Choroid plexus epithelial cell (primary cell): ENCODE measurements at places on chromosomes 3 and 15.

DNA sequence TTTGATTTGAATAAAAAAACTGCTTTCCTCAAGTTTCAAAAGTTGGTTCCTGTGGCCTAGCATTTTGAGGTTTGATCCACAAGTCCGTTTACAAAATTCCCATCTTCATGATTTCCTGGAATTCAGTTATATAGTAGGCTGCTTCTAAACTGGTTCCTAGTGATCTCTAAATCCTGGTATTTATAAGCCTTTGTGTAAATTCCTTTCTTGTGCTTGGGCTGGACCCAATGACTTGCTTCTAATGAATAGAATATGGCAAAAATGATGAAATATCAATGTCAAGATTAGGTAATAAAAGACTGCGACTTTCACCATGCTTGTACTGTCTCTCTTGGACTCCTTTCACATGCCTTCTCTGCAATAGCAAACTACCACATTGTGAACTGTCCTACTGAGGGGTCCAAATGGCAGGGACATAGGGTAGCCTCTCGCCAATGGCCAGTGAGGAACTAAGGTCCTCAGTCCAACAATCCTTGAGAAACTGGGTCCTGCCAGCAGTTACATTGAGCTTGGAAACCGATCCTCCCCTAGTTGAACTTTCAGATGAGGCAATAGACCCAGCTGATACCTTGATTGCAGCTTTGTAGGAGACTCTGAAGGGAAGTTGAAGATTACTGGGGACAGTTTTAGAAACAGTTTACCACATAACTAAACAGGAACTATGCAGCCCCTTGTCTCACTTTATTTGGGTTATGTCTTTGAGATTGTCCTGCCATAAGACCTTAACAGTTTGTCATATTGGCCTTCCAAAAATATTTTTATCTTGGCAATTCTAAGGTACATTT lies 303.9 kb upstream of the TBC1D5 start:
- no peak for DNase-seq

DNA sequence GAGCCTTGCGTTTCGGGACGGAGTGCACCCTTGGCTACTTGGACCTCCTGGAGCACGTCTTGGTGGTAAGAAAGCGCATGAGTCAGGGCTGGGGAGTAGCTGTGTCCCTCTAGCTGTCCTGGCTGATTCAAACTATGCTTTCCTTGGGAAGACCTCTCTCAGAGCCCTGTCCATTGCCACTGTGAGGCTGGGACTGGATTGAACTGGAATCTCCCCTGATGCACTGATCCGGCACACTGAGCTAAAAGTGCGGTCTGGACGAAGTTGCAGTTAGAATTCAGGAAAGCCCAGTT lies 232.6 kb upstream of the TPM1 start:
- DNase-seq = no peak

DNA sequence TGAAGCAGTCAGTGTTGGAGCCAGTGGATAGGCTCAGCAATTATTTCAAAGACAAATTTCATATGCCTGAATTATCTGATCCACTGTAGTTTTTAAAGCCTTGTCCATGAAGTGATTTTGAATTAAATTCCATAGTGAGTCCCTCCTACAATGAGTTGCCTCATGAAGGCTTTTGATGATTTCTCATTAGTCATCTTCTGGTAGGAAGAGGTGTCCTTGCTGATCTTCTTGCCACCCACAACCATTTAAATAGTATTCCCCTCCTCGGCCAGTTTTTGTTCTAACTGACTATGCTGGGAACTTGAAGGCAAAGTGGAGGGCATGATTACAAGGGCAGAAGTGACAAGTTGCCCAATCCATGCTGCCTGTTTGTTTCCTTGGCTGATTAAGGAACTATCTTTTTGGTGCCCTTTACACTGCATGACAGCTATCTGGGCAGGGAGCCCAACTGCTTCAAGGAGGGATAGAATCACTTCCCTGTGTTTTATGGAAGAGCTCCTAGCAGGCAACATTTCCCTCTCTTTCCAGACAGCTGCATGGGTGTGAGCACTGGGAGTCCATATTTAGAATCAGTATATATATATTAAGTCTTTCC lies 617.5 kb downstream of the ZPLD1 start:
- DNase-seq = no peak

GRCh38 chr3:103127737-103128136 lies 692.9 kb downstream of the ZPLD1 start:
- peak; percentile 46 for DNase-seq

GRCh38 chr3:50806806-50807205 lies 132.1 kb downstream of the DOCK3 start:
- no peak for DNase-seq

- peak; percentile 82 for DNase-seq
These were observed 72.6 kb upstream of the TNFSF10 start for GRCh38 chr3:172595664-172596393.

- no peak for DNase-seq
These were observed 38.6 kb upstream of the HACD2 start for GRCh38 chr3:123623346-123623880.

- no peak for DNase-seq
These were observed 12.4 kb downstream of the NPHP3 start for GRCh38 chr3:132709761-132710160.

DNA sequence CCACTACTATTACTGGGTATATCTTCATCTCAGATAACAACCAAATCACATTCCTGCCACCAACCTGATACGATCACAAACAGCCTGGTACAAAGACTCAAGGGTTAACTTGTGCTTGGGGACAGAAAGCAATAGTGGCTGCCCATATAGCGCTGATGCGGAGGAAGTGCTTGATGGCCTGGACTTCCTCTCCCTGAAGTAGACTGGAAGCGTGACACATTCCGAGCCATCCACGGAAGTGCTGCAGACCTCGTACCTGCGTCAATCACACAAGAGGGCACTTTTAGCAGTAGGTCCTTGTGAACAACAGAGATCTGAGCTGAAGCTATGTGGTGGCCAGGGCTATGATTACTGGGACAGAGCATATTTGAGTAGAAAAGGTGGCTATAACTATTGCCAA lies 17.3 kb upstream of the C3orf62 start:
- DNase-seq = no peak

- no peak for DNase-seq
These were observed 21.0 kb downstream of the STXBP5L start for GRCh38 chr3:120928991-120929390.

DNA sequence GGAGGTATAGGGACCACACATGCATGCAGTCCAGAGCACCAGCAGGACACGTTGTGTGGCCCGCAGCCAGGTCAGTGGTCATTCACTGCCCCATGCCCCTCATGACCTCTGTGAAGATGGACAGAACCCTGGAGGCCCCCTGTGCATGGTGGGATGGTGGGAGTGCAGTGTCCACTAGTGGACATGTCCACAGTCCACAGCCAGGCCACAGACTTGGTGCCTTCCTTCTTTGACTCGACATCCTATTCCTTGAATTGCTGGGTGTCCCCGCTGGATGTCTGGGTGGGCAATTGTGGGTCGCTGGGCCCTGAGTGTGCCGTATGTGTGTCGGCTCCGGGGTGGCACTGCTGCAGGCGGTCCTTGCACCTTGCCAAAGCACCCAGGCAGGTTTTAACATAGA lies 35.7 kb downstream of the KLF15 start:
- DNase-seq = no peak

GRCh38 chr3:140848666-140849065 lies 93.0 kb upstream of the SLC25A36 start:
- DNase-seq = no peak

DNA sequence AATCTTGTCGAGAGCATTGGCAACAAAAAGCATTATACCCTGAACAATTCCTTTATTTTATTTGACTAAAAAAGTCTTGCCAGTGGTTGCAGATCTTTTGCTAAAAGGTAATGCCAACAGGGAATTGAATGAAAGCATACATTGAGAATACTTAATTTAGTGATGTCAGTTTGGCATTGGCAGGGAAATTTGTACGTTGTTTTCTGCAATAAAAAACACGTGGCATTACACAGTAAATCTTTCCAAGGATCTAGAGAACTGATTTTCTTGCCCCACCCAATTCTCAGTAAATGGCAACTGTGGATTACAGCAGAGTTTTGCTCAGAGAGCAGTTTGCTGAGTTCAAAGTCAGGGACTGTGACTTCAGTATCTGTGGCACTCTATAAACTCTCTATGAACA lies 38.3 kb upstream of the IGSF10 start:
- no peak for DNase-seq

DNA sequence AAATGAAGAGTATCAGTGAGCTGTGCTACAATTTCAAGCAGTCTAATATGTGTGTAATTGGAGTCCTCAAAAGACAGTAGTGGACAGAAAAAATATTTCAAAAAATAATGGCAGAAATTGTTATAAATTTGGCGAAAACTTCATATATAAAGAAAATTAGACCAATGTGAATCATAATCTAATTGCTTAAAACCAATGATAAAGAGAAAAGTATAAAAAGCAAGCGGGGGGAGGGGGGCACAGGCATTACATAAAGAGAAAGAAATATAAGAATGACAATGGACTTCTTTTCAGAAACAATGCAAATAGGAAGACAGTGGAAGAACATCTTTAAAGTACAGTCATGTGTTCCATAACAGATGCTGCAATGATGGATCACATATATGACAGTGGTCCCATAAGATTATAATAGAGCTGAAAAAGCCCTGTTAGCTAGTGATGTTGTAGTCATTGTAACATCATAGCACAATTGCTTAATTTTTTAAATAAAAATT lies 7.9 kb upstream of the PXYLP1 start:
- DNase-seq = no peak

DNA sequence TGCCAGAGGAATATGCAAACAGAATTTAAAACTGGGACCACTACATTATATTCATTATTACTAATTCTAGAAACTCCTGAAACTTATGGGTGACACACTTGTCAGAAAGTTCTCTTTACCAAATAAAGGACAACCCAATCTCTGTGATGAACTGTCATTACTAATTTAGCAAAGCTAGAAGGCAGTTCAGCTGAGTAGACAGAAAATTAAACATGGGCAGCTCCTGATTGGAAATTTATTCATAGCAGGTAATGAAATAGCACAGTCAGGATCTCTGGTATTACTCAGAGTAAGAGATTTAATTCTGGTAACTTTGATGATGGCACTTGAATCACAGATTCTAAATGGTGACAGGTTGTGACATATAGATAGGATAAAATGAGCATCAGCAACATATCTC lies 123.0 kb downstream of the GBE1 start:
- DNase-seq = no peak

DNA sequence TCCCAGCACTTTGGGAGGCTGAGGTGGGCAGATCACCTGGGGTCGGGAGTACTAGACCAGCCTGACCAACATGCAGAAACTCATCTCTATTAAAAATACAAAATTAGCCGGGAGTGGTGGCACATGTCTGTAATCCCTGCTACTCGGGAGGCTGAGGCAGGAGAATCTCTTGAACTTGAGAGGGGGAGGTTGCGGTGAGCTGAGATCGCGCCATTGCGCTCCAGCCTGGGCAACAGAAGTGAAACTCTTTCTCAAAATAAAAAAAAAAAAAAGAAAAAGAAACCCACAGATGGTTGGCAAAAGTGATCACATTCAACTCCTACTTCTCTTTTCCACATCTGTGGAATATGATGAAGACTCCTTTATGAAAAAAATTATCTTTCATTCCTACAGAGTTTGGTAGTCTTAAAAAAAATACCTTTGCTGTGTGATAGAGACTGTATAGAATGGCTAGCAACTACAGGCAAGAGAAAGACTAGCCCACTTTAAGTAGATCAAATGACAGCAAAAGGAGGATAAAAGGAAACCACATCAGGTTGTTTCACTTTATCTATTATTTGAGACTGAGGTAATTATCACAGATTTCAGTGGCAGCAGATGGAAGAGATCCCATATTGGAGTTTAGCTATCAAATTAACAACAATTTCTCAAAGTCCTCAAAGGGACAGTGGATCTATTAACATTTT lies 172.9 kb upstream of the TSPAN3 start:
- DNase-seq = no peak

DNA sequence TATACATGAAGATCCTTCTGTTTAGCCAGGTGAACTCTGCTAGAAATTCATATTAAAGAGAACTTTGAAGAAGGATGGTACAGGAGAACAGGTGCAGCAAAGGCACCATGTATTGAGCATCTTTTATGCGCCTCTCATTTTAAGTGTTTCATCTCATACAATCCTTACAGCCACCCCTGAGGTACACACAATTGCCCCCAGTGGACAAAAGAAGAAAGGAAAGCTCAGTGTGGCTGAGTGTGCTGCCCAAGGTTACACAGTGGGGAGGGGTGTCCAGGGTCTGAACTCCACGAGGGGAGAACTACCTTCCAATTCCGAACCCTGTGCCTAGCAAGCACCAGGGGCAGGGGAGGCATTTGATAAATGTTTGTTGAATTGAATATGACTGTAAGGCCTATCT lies 98.6 kb downstream of the MECOM start:
- no peak for DNase-seq

GRCh38 chr15:91412138-91412928 lies 312.3 kb downstream of the SV2B start:
- no peak for DNase-seq

DNA sequence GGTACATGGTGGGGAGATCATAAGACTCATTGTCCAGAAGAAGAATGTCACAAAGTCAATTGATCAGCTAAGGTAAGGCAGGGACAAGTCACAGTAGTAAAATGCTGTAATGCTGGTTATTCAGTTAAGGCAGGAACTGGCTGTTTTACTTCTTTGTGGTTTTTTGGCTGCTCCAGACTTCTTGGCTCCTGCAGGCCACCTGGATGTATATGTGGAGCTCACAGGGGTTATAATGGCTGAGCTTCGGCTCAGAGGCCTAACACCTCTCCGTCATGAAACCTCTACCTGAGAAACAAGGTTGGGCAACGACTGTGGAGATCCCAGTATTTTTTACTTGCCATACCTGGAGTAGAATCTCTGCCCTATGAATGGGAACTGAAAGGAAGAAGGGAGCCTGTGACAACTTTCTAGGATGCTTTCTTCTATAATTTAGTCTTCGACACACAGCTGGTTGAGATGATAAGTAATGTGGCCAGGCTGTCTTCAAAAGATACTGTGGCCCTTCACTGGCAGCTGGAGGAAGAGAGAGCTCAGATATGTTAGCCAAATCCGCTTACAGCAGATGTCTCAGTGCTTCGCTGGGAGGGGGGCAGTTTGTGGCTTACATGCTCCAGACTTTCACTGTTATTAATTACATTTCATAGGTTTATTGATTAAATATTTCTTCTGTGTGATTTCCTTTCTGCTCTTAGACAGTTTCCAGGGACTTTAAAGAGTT lies 887.8 kb downstream of the IGSF11 start:
- no peak for DNase-seq

DNA sequence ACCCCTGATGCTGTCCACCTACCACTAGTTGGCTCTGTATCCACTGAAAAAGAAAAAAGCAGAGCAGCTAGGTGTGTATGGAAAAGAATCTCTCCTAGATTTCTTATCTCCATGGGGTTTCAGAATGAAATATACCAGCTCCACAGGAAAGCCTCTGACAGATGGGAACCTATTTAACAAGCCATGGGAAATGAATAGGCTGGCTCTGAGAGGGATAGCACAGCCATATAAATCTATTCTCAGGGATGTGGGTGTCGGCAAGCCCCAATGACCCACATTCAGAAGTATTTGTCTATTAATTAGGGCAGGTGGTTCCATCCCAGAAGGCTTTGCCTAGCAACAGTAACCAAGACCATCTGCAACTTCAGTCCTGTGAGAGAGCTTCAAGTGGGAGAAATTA lies 694.1 kb downstream of the AGBL1 start:
- no peak for DNase-seq

- DNase-seq = no peak
These were observed 20.3 kb downstream of the GPR160 start for GRCh38 chr3:170058127-170058526.

GRCh38 chr15:68637767-68638404 lies 59.1 kb downstream of the CORO2B start:
- DNase-seq = peak; percentile 28

- no peak for DNase-seq
These were observed 222.2 kb downstream of the EPHB1 start for GRCh38 chr3:135017003-135017893.
